ENCODE measurements at places on chromosomes 1 and 21. TPM values are rescaled to one million over a fixed set of nuclear protein-coding genes. Genes with fewer than 3 reads are reported as not detected.

The KAZN gene
- 0.31 TPM for total RNA-seq

The CD1D gene
- 13.9 TPM for total RNA-seq

The ANKRD34A gene
- 0.42 TPM for total RNA-seq

The COL16A1 gene
- 0.10 TPM for total RNA-seq

The SPATA46 gene
- total RNA-seq: not detected

The TAF12 gene
- 13.5 TPM for total RNA-seq

The ELAVL4 gene
- total RNA-seq: not detected

The CNN3 gene
- total RNA-seq: 4.6 TPM

The CSF1 gene
- total RNA-seq: 10.2 TPM

The CREG1 gene
- 139 TPM for total RNA-seq

The METTL13 gene
- 1.6 TPM for total RNA-seq

The FTCD gene
- total RNA-seq: 0.10 TPM

The LCE2B gene
- total RNA-seq: not detected

The RAB3B gene
- total RNA-seq: under 0.01 TPM

The OLIG2 gene
- 0.21 TPM for total RNA-seq

The SLC1A7 gene
- total RNA-seq: 0.94 TPM

The LAPTM5 gene
- 719 TPM for total RNA-seq

The IVL gene
- total RNA-seq: not detected

The CENPF gene
- 0.73 TPM for total RNA-seq

The SPRR2B gene
- not detected for total RNA-seq

The SLC45A1 gene
- not detected for total RNA-seq

The FABP3 gene
- not detected for total RNA-seq

The PTGER3 gene
- total RNA-seq: 0.52 TPM

The ATAD3C gene
- 0.63 TPM for total RNA-seq

The ARMH1 gene
- total RNA-seq: 30.0 TPM

The ATP1A4 gene
- total RNA-seq: under 0.01 TPM

The SLC22A15 gene
- total RNA-seq: 6.4 TPM

The OR2L5 gene
- not detected for total RNA-seq

The CD247 gene
- 162 TPM for total RNA-seq

The MFSD2A gene
- total RNA-seq: 8.4 TPM

The MANEAL gene
- total RNA-seq: 0.42 TPM

The GPR161 gene
- total RNA-seq: 0.10 TPM
